CD4-positive, alpha-beta T cell treated with Interleukin-12 subunit alpha and Interleukin-12 subunit beta, for 1 hour (primary cell): ENCODE measurements at places on chromosomes 3 and 15.

DNA sequence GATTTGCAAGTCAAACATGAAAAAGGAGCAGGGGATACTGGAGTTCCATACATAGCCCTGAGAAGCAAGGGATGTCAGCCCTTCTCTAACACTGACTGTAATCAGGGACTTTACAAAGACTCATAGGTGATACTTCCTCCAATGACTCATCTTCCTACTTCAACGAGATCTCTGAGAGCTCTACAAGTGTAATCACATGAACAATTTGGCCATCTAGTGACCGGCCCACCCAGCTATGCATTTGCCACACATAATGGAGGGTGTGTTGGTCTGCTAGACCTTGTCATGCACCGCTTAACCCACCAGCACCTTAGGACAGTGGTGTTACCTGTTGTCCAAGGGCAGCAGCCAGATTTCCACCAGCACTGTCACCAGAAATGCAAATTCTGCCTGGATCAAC, 75.3 kb downstream of the NCEH1 start:
- DNase-seq: peak; percentile 17

DNA sequence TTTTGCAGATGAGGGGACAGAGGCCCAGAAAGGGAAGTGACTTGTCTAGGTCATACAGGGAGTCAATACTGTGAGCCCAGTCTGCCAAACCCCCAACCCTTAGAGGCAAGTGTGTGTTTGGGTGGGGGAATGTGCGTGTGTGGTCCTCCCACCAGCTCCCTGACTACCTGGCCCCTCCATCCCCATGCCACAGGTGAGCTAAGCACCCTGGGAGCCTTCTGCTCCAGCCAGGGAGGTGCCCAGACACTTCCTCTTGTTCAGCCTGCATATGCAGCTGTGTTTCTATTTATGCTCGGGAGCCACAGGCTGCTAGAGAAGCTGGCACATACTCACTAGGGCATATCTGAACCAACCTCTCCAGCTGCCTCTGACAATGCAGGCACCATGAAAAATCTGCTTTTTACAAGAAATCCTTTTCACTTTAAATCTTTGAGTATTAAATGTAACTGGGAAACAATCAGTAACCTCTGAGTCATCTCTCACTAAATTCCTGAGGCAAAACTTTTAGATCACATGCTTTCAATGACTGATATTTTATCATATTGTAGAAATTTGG, 20.7 kb downstream of the TBC1D2B start:
- DNase-seq: no peak

- DNase-seq: no peak
These were observed 6.1 kb downstream of the ZBTB47 start for GRCh38 chr3:42659451-42660130.

DNA sequence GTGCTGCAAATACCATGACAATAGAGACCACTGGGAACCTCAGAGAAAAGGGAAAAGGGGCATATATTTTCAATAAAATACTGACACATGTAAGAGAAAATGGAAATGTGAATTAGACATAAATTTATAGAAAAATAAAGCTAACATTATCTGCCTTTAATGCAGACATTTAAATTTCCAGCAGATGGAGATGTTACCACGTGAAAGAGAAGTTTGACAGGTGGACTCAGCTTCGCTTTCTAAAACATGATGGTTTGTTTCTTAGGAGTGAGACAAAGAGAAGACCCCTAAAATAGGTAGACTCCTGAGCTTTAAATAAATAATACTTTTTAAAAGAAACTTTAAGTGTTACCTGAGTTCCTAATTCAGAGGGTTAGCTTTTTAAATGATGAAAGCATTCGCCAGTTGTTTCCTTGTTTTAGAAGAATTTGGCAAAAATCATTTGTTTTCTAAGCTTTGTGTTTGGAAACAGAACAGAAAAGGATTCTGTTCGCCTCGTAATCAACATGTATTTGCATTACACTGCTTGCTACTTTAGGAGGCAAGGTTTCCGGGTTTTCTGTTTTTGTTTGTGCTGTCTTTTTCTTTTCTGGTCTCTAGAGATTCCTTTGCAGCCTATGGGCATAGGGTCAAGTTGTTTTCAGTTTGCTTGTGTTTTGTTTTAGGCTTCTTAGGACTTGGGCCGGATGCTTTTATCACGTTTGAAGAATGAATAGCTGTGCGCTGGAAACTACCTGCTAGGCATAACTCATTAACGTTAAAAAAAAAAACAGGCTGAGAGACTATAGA, 271.4 kb downstream of the THSD4 start:
- peak; percentile 20 for DNase-seq

- DNase-seq: peak; percentile 90
These were observed 11.7 kb downstream of the GNB5 start for GRCh38 chr15:52179278-52180195.

DNA sequence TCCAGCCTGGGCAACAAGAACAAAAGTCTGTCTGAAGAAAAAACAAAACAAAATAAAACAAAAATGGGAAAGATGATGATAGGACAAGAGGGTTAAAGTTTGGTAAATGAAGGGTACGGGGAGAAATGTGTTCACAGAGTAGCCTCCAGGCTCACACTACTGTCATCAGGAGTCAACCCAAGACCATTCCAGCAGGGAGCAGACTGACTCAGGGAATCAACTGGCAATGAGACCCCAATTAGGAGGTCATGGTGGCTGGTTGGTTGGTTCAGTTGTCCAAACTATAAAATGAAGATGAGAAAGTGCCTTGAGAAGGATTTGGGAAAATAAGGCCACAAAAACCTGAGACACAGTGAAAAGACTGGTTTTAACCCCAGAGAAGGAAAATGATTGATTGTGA, 51.8 kb downstream of the KLHL6 start:
- DNase-seq: no peak

DNA sequence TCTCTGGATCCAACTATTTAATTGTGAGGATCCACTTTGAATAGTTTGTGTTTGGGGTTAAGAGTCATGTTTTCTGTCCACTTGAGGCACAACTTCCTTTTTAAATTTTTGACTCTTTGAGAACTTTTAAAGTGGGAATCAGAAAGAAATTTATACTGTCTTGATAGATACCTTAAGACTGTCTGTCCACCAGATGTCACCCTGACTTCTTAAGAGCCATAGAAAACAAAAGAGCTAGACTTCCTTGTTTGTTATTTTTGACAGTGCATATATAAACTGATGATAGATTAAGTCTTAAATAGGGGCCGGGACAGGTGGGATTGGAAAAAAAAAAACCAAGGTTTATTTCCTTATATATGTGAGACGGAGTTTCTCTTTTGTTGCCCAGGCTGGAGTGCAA, 52.1 kb upstream of the WDR72 start:
- no peak for DNase-seq

DNA sequence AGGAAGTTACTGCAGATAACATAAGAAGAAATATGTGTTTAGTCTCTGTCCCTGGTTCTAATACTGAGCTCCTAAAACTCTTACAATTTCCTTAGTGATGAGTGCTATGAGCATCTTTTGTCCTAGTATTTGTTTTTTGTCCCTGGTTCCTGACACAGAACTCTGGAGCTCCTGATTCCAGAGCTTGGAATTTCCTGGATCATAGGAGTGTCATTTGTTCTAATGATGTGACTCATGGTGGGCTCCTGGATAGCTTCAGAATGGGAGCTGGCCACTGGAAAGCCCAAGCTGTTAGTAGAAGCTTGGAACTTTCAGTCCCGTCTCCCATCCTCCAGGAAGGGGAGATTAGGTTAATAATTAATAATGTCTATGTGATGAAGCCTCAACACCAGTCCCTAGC, 98.2 kb downstream of the CNTN6 start:
- DNase-seq: no peak
